ENCODE measurements at places on chromosomes 16 and 17.

DNA sequence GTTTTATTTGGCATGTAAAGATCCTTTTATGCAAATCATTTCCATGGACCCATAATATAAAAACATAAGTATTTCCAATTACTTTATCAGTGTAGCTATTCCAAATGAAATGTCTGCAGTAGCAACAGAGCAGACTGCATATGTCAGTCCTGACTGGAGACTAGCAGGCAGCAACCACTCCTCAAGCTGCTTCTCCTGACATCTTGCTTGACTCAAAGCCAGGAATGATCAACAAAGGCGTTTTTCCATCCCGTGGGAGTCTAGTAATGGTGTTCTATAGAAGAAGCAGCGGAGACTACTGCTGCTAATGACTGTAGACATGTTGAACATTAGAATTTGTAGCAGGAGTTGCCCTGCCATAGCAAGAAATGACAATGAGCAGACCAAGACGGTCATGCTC is 73.2 kb upstream of the AKTIP start:
- no peak for DNase-seq

DNA sequence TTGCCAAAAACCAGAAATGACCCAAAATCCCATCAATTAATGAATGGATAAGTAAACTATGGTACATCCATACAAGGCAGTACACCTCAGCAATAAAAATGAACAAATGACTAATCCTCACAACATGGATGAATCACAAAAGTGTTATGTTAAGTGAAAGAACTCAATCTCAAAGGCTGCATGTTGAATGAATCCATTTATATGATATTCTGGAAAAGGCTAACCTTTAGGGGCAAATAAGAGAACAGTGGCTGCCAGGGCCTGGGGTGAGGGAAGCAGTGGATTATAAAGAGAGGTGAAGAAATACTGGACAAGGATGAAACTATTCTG is 46.1 kb upstream of the MSI2 start:
- DNase-seq = no peak

DNA sequence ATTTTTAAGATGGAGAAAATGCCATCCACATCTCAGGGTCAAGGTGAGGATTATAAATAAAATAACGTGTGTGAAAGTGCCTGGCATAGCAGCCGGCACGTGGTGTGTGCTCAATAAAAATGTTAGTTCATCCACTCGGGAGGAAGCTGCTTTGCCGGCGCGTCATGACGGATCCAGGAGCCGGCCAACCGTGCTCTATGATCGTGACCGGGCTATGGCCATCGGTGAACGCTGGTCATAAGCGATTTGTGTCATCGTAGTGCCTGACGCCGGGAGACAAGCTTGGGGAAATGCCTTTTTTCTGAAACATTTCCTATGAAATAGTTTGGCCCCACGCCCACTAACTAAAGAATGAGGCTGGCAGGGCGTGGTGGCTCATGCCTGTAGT is 74.0 kb downstream of the CMC2 start:
- DNase-seq = no peak

DNA sequence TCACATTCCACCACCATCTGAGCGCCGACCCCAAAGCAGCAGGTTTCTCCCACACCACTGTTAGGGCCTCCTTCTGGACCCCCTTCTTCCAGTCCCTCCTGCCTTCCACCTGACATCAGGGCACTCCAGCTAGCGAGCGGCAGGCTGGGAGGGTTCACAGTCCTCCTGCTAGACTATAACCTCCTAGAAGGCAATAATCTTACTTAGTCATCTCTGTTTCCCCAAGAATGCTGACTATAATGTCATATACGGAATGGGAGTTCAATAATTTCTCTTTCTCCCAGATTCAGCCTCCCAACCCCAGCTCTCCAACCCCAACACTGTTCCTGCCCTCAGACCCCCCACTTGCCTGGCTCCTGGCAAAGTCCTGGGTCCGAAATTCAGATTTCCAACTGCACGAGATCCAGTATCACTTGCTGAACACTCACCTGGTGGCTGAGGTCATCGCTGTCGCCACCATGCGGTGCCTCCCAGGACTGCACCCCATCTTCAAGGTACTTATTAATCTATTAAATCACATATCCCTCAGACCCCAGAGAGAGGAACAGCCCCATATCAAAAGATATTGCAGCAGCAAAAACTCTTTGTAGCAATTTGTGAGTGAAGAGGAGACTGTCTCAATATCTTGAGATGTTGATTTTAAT is 5.6 kb downstream of the ALOX12 start:
- DNase-seq = no peak

DNA sequence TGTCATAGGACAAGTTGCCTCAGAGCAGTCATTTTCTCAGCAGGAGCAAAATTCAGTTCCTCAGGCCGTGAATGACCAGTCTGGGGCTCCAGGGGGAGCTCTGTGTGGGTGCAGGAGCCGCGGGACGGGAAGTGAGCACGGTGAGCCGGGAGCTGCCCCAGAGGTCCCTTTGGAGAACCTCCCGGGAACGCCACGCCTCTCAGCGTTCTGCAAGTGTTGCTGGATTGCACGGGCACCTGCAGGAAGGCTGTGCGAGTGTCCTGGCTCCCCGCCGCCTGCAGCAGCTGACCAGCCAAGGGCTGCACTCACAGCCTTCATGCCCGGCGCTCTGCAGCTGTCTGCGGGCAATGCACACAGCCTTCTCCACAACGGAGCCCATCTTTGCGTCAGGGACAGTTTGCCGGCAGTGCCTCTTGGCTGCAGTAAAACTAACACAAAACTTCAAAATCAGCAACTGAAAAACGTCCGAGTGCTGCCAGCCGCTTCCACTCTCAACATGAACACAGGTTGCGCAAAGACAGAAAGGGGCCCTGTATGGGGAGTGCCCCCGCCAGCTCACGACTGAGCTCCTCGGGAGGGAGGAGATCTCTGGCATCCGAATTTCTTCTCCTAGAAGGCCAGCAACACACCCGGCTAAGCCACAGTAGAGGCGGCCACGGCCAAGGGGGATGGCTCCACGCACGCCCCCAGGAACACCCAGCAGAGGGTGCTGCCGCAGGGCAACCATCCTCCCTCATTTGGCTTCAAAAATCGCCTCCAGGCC is 16.0 kb downstream of the NDUFAF8 start:
- DNase-seq = no peak

- no peak for DNase-seq
Observed at GRCh38 chr17:57916925-57917858, 38.0 kb downstream of the CUEDC1 start.

DNA sequence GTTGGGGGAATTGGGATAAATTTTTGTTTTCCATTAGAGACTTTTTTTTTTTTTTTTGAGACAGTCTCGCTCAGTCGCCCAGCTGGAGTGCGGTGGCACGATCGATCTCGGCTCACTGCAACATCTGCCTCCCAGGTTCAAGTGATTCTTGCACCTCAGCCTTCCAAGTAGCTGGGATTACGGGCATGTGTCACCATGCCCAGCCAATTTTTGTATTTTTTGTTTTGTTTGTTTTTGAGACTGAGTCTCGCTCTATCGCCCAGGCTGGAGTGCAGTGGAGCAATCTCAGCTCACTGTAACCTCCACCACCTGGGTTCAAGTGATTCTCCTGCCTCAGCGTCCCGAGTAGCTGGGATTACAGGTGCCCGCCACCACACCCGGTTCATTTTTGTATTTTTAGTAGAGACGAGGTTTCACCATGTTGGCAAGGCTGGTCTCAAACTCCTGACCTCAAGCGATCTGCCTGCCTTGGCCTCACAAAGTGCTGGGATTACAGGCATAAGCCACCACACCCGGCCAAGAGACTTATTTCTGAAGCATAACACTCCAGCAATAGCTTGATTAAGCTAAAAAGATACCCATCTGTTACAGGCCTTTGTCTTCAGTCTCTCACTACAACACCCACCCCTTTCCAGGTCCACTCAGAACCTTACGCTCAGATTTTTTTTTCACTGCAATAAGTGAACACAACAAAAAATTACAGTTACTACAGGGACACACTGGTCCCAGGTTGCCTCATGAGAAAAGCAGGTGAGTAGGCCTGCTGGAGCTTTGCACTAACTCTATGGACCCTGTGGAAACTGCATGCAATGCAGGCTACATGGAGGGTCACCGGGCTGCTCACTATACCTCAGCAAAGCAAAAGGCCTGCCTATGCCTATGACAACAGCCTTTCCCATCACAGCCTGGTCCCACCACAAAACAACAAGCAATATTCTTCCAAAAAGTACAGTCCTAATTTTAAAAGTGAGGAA is 34.6 kb downstream of the KANSL1 start:
- DNase-seq = no peak

DNA sequence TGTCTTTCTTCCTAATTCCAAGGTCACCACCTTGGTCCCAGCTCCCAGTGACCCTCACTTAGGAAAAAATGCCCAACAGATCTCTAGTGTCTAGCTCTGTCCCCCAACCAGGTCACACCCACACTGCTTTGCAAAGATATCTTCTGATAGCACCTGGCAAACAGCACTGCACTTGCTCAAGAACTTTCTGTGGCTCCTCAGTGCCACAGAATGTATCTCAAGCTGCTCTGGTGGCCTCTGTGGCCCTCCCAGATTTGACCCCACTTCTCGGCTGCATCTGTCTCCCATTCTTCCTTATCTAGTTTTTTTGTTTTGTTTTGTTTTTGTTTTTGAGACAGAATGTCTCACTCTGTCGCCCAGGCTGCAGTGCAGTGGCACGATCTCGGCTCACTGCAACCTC is 5.0 kb downstream of the ZNF688 start:
- DNase-seq = no peak

DNA sequence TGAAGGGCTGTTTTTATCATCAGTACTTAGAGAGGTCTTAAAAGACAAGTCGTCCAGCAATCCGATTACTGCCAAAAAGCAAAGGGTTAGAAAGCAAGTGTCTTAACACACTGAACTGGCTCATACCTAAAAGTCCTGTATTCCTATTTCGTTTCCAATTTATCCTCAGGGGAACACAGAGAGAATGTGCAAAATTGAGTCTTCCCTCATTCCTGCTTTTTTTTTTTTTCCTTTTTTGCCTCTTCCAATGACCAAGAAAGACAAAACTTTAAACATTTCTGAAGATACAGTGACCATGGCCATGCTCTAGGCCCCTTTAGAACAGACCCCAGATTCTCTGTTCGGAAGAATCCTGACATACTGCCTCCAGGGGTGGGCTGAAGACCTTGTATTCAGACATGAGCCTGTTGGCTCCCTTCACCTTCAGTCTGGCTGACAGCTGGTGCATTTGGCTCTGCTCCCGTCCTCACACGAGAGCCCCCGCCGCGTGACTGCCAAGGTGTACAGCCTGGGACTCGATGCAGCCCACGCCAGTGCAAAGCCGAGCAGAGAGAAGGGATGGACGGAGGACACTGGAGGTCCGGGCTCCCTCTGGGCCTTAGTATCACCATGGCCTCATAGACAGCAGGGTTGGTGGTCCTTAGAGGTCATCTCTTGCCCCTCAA is 47.0 kb downstream of the COTL1 start:
- no peak for DNase-seq

GRCh38 chr17:48814504-48814903 is 2.5 kb downstream of the TTLL6 start:
- DNase-seq = peak; percentile 35

DNA sequence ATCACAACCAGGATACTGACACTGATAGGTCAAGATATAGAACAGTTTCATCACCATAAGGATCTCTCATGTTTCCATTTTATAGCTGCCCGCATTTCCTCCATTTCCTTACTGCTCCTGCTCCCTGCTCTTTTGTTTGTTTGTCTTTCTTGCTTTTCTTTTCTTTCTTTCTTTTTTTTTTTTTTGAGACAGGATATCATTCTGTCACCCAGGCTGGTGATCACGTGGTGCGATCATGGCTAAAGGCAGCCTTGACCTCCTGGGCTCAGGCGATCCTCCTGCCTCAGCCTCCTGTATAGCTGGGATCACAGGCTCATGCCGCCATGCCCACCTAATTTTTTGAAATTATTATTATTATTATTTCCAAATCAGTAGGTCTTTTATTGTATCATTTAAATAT is 31.7 kb downstream of the PRAC1 start:
- DNase-seq = no peak

- no peak for DNase-seq
Observed at GRCh38 chr16:16923479-16923878, 544.5 kb downstream of the NPIPA7 start.

- no peak for DNase-seq
Observed at GRCh38 chr17:31609996-31610910, 218.8 kb downstream of the RAB11FIP4 start.

- no peak for DNase-seq
Observed at GRCh38 chr17:82003411-82004381, 19.0 kb downstream of the CENPX start.

GRCh38 chr17:40321524-40321929 is 12.5 kb downstream of the RARA start:
- no peak for DNase-seq

- no peak for DNase-seq
Observed at GRCh38 chr16:55169780-55170179, 154.2 kb upstream of the IRX6 start.

GRCh38 chr17:21705021-21705601 is 12.8 kb downstream of the KCNJ18 start:
- DNase-seq = no peak

DNA sequence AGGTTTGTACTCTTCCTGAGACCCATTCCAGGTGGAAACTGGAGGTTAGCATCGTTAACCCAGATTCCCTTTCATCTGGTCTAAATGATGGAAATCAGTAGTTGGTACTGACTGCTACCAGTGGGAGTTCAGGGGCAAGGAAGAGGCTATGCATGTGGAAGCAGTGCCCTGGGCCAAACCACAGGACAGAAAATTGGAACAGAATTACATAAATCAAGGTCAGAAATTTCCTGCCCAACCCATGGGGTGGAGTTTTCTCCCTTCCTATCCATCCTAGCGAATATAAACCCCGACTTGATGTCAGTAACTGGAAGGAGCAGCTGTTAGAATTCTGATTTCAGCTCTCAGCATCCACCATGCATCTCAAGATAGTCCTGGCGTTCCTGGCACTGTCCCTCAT is at the start of gene AOC2:
TSS of gene AOC2 (plus strand) at position 310 of the 400 bp plus-strand sequence. CDS start at position 357, 47 bp downstream.
- DNase-seq = no peak

- DNase-seq = no peak
Observed at GRCh38 chr16:53061701-53062159, 6.9 kb downstream of the CHD9 start.

DNA sequence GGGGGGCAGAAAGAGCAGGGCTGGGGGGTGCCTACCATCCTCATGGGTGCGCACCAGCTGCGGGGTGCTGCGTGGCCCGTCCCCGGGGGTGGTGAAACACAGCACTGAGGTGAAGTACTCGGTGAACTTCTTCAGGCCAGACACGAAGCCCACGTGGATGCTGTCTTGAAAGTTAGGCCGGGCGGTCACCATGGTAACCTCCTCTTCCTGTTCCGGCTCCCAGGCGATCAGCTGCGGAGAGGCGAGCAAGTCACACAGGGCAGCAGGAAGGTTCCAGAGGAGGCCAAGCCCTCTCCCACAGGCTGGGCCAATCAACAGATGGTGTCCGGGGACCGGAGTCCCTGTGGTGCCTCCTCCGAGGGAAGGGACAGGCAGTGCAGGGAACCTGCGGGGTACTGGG is 90.1 kb upstream of the CDC42EP4 start:
- no peak for DNase-seq
